ENCODE measurements at places on chromosomes 12 and 14.

DNA sequence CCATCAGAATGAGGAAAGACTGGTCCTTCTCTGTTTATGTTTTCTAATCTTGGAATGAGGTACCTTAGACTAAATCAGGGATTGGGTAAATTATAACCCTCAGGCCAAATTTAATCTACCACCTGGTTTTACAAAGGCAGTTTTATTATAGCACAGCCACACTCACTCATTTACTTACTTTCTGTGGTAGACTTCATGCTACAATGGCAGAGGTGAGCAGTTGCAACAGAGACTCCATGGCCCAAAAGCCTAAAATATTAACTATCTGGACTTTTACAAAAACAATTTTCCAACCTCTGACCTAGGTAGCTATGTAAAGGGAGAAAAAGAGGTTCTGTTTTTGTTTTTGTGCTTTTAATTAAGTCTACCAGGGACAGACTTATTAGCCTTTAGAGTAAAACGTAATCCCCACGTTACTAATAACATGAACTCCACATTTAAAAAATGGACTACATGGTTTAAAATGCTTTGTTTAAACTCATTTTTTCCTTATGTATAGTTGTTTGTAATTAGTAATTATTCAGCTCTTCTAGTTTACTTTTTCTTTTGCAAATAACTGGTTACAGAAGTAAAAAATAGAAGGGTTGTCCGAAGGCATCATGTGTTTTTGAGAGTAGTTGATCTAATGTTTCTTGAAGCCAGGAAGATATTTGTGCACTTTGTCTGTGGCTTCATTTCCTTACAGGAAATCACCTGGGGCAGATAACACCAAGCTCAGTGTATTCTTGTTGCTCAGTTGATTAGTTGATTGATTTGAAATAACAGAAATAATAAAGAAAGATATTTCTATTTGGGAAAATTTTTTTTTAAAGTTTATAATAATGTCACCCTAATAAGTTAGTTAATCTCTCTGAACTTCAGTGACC is 57.6 kb upstream of the ATP2B1 start:
- DNase-seq = no peak

DNA sequence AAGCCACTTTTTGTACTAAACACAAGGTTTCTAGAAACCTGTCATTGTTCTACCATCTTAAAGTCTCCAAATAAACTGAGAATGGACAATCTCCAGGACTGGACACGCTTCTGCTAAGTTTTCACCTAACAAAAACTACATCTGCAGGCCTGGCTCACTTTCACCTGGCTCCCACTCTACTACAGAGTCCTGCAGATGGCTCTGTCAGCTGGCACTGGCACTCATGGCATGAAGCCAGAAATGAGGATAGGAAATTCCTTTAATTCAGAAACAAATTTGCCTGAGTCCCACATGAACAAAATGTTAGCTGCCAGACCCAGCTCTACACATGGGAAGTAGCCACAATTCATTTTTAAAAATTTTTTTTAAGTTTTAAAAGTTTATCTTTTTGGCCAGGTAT is 42.1 kb downstream of the STXBP6 start:
- no peak for DNase-seq

DNA sequence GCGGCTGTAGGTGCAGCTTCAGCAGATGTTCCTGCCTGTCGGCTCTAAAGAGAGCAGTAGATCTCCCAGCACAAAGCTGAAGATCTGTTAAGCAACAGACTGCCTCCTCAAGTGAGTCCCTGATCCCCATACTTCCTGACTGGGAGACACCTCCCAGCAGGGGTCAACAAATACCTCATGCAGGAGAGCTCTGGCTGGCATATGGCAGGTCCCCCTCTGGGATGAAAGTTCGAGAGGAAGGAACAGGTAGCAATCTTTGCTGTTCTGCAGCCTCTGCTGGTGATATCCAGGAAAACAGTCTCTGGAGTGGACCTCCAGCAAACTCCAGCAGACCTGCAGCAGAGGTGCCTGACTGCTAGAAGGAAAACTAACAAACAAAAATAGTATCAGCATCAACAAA is 337.1 kb upstream of the USP15 start:
- DNase-seq = no peak

DNA sequence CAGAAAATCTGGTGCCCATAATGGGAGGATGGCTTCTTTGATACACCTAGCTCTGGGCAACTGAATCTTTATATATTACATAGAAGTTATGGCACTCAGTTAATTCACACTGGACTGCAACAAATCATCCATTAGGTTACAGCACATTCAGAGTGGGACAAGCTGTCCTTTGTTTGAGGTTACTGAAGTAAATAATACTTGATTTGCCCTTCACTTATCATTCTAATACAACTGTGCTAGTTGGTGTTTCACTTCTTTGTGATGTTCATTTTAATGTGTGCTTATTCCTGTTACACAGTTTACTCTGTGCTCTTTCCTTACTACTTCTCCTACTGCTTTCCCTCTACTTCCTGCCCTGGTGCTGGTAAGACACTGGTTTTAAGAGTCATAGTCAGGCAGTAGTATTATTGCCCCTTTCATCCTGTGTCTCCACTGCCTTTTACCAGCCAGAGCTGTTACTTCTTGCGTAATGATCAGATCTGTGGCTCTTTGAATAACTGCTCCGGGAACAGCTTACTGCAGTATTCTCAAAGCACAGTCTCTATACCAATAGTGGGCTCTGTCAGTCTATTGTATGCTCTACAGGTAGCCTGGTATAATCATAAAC is 36.4 kb upstream of the GXYLT1 start:
- no peak for DNase-seq

DNA sequence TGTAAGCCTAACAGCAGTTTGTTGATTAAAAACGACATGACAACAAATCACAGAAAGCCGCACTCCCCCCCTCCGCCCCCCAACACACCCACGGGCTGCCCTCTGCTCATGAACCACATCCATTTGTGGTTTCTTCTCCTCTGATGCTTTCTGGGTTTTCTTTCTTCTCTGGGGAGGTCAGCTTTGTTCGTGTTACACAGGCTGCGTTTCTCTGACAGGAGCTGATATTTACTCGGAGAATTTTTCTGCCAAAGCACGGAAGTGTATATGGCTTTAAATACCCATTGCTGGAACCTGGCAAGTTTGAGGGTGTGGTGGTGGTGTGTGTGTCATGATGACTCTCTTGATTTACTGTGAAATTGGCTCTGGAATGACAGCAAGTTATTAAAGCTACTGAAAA is 883.7 kb upstream of the TMEM132C start:
- no peak for DNase-seq

GRCh38 chr14:103284574-103285467 is 49.2 kb upstream of the EIF5 start:
- peak; percentile 49 for DNase-seq

DNA sequence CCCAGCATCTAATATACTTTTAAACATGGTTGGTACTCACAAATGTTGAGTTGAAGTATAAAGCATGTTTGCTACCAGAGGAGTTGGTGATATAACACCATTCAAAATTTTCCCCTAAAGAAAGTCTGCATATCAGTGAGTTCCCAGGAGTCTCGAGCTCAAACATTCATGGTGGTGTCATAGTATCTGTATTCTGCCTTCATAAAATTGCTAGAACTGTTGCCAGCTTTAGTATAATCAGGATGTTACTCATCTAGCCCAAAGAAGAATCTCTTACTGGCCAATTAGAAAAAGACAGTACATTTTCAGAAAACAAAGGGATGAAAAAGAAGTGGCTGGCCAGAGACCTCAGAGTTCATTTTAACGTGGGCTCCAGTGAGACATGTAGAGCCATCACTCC is 374.7 kb downstream of the KCNH5 start:
- DNase-seq = no peak

DNA sequence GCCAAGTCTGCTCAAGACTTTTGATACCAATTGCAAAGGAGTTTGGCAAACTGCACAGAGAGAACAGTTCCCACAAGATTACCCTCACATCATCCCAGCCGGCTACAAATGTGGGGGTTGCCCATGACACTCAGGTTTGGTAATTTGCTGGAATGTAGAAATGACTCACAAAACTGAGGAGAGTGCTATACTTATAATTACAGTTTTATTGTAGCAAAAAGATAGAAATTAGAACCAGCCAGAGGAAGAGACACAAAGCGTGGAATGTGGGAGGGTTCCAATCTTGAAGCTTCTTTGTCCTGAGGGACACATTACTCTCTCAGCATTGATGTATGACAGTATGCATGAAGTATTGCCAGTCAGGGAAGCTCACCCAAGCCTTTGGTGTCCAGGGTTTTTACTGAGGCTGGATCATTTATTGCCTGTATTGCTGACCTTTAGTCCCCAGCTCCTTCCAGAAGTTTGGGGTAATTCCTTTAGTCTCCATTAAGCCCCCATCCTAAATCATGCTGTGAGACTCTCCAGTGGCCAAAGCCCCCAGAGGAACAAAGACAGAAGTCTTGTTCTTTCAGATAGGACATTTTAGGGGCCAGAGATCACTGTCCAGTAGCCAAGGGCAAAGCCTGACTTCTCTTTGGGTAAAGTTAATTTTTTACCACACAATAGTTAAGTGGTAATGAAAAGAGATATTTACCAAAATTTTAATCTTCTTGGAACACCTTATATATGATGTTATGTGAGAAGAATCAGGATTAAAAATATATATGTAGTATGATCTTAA is 9.9 kb downstream of the TBK1 start:
- DNase-seq = no peak
